Stimulated activated CD8-positive, alpha-beta memory T cell treated with anti-CD3 and anti-CD28 coated beads, Interleukin-4, amount 100 ng/mL, for 1 hour (primary cell): ENCODE measurements at places on chromosomes 12 and 14.

DNA sequence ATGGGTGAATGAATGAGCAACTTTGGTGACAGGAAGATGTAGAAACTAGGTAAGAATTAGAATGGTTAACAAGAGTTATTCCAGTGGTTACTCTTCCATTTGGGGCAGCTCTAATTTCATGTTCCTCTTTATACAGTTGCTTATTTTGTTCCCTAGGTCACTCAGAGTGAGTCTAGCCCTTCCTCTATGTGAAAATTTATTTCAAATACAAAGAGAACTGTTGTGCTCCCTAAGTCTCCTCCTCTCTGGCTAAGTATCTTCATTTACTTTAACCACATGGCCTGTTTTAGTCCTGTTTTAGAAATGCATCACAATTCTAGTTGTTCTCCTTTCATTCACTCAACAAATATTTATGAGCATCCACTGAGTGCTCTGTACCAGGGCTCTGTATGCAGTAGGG is 51.1 kb upstream of the HIF1A start:
- no peak for DNase-seq

GRCh38 chr14:74834692-74835392 is 41.1 kb downstream of the PROX2 start:
- no peak for DNase-seq

DNA sequence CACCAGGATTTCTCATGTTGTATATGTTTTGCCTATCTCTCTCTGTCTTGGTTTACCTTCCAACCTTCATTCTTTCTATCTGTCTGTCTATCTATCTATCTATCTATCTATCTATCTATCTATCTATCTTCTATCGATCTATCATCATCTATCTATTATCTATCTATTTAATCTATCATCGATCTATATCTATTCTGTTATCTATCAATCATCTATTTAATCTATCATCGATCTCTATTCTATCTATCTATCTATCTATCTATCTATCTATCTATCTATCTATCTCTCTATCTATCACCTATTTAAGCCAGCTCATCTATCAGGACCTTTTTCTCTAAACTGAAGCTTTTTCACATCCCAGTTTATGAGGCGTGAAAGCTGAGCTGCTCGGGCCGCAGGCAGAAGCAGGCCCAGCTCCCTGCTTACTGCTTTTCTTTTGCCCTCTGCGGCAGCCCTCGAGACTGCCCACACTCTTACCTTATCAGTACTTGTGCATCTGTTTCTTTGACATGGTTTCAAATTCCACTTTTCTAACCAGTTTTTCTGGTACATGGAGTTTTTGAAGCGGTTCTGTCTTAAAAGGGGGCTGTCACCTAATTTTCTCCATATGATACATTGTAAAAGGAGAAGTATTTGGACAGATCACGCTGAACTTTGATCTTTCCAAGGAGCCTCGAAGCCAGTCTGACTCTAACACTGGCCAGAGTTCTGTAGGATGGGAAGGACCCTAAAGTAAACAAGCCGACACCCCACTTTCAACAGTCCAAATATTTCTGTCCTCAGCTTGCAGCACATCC is 44.4 kb upstream of the GSG1 start:
- DNase-seq = no peak

GRCh38 chr12:1494856-1495255 is 99.5 kb downstream of the FBXL14 start:
- DNase-seq = no peak

- no peak for DNase-seq
These were observed 283.0 kb upstream of the PRKD1 start for GRCh38 chr14:30210630-30211029.

DNA sequence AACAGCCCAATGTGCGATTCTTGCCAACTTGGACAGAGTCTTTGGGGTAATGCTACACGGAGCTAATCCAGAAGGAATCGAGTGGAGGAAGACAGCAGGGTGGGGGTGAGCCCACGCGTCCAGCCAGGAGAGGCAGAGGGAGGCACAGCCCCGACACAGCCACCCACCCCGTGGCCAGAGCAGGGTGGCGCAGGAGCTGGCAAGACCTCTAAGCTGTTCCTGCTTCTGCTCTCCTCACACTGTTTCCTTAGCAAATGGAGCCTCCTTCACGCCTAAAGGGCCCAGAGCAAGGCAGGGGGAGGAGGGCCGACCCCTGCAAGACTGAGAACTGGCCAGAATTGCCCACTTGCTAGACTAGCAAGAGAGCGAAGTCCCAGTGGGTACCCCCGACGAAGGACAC is 91.5 kb downstream of the FBXL14 start:
- DNase-seq = no peak

GRCh38 chr12:81542065-81543010 is 216.8 kb downstream of the PPFIA2 start:
- no peak for DNase-seq

DNA sequence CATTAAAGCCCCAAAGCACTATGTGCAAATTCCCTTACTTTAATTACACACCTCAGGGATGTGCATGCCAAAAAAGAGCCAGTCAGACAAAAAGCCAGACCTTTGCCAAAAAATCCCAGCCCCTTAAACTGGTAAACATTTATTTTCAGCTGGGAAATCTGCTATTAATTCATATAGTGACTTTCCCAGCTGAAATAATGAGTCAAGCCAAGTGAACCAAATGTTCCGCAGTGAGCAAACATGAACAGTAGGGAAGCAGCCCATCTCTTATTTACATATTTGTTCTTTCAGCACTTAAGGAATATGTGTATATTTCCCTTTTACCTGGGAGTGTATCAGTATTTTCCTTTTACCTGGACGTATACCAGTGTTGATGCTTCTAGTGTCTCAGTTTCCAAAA is 44.0 kb upstream of the OTX2 start:
- no peak for DNase-seq

DNA sequence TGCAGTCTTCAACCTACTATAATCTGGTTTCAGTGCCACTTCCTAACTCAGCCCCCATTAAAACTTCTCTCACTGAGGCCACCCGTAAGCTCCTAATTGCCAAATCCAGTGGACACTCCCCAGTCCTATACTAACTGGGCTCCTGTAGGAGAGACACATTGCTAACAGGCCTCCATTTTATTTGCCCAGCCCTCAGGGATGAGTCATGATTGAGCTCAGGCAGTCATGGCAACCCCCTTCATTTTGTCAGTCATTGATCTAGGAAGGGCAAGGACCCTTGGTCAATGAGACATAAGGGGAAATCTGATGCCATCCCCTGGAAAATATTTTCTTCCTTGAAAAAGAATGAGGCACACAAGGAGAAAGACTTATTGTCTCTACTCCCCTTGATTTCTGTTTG is 70.1 kb upstream of the HIF1A start:
- no peak for DNase-seq

DNA sequence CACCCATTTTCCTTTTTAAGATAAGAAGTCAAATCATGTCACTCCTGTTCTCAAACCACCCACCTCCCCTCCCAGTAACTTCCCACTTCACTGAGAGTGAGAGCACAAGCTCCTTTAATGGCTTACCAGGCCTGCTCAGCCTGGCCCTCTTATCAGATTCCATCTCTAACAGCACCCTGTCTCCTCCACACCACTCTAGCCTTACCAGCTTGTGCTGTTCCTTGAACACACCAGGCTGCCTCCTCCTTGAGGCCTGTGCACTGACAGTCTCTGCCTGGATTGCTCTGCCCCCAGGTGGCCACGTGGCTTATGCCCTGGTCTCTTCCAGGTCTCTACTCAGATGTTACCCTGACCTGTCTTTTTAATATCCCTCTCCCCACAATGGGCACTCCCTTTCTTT is 40.1 kb upstream of the EVL start:
- DNase-seq = no peak

DNA sequence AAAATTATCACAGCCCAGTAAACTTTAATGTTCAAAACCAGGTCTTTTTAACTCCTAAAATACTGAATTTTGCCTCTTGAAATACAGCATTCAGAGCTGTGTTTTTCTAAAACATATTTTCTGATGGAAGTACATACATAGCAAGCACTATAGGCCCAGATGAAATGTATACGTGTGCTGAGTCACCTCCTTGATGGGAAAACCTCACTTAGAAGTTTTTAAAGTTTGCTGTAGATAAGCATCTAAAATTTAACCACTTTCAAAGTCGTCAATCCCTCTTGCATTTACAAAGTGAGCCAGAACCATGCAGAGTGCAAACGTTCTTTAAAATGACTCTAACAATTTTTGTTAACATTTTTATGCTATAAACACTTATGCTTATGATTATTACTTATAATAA is 618.8 kb downstream of the RPS29 start:
- DNase-seq = no peak

DNA sequence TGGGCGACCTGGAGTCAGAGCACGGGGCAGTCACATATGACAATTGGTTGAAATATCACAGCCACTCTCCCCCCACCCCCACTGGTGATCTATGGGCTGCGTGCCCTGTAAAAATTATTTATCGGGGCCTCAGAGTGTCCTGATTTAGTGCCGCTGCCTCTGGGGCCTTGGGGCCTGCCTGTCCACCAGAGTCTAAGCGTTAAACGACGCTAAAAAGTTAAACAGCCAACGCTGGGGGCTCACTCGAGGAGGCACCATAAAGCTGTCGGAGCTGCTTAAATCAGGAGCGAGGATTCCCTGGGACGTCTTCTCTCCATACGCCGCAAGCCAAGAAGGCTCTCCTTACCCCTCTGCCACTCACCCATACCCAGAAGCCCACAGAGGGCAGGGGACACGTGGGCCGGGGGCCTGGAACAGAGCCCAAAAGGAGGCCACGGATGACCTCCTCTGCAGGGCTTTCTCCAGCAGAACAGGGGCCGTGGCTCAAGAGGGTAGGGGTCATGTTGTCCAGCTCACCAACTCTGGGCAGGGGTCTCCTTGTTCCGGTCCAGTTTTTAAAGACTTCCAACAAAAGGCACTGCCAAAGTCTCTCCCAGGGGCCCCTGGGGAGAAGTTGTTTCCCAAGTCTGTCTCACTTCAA is 42.2 kb downstream of the SMUG1 start:
- DNase-seq = no peak

- DNase-seq = no peak
These were observed 19.9 kb upstream of the CTDSP2 start for GRCh38 chr12:57866308-57867019.

GRCh38 chr12:15580431-15580830 is 208.8 kb downstream of the EPS8 start:
- DNase-seq = no peak
